ENCODE measurements at places on chromosomes 11 and 22. TPM values are rescaled to one million over a fixed set of nuclear protein-coding genes. Genes with fewer than 3 reads are reported as not detected.
A peak's percentile ranks its signal among the peaks of the same experiment; 100 is the strongest.

- DNase-seq: no peak
- no peak overlapping the region for H3K27ac ChIP-seq
Observed at GRCh38 chr11:24060125-24060524, 436.7 kb upstream of the LUZP2 start.

- DNase-seq: no peak
- H3K4me3 ChIP-seq: peak overlapping the region; percentile 92
- H3K4me1 ChIP-seq: peaks cover 25% of the 10 kb centered on the region
- peak overlapping the region; percentile 87 for H3K27ac ChIP-seq
Observed at GRCh38 chr11:47847537-47847891, 636 bp downstream of the NUP160 start.

GRCh38 chr22:46792061-46792796 is 29.8 kb downstream of the TBC1D22A start:
- no peak overlapping the region for H3K4me3 ChIP-seq
- no peaks in the 10 kb centered on the region for H3K27me3 ChIP-seq
- H3K4me1 ChIP-seq: peaks cover 16% of the 10 kb centered on the region
- peak overlapping the region; percentile 95 for H3K27ac ChIP-seq

- H3K27me3 ChIP-seq: no peaks in the 10 kb centered on the region
- H3K27ac ChIP-seq: no peak overlapping the region
- no peaks in the 10 kb centered on the region for H3K36me3 ChIP-seq
- DNase-seq: peak; percentile 80
- H3K4me1 ChIP-seq: peaks cover 3% of the 10 kb centered on the region
Observed at GRCh38 chr11:64340671-64341335, 799 bp downstream of the CCDC88B start.

DNA sequence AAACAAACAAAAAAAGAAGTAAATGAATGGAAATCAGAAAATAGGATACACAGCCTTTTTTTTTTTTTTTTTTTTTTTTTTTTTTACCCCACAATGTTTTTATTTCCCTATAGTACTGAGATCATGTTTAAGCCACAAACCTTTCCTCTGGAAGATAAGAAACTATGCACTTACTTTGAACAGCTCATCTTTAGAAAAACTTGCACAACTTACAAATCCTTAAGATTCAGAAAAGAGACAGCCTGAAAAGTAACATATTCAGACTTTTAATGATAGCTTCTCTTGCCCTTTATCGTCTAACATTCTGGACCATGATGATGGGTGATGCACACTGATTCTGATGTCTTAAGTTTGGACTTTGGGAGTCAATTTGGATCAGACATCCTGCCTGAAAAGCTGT is 80.3 kb downstream of the TNRC6B start:
- H3K4me3 ChIP-seq: no peak overlapping the region
- no peak for DNase-seq
- no peak overlapping the region for H3K27ac ChIP-seq

DNA sequence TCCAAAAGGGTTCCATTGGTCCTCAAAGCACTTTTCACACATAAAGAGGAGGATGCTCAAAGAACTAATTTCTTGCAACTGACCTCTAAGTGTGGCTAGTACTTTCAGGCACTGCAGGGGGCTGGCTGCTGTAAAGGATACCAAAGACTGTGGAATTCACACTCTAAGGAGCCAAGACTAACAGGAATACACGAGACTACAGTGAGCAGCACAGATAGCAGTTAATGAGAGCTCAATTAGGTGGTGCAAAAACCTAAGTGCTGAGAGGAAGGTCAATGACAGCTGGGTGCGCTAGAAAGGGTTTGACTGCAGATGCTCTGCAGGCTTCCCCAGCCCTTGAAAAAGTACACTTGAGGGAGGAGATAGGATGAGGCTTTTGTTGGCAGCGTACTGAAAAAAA is 124.3 kb upstream of the NTM start:
- no peak overlapping the region for H3K27ac ChIP-seq
- H3K27me3 ChIP-seq: no peaks in the 10 kb centered on the region
- H3K4me1 ChIP-seq: no peaks in the 10 kb centered on the region
- DNase-seq: no peak

GRCh38 chr11:115462757-115463156 is 41.5 kb downstream of the CADM1 start:
- no peak overlapping the region for H3K27ac ChIP-seq
- no peak overlapping the region for H3K4me3 ChIP-seq
- H3K27me3 ChIP-seq: no peaks in the 10 kb centered on the region
- H3K4me1 ChIP-seq: no peaks in the 10 kb centered on the region

GRCh38 chr22:47570300-47570685 is 807.8 kb downstream of the TBC1D22A start:
- H3K36me3 ChIP-seq: no peaks in the 10 kb centered on the region
- H3K4me1 ChIP-seq: no peaks in the 10 kb centered on the region
- H3K4me3 ChIP-seq: no peak overlapping the region
- H3K27ac ChIP-seq: no peak overlapping the region

- H3K4me3 ChIP-seq: peak overlapping the region; percentile 87
- peaks cover 30% of the 10 kb centered on the region for H3K4me1 ChIP-seq
- DNase-seq: no peak
- H3K27me3 ChIP-seq: no peaks in the 10 kb centered on the region
- H3K27ac ChIP-seq: peak overlapping the region; percentile 96
Observed at GRCh38 chr11:64239662-64240434, 1.0 kb upstream of the FKBP2 start.

DNA sequence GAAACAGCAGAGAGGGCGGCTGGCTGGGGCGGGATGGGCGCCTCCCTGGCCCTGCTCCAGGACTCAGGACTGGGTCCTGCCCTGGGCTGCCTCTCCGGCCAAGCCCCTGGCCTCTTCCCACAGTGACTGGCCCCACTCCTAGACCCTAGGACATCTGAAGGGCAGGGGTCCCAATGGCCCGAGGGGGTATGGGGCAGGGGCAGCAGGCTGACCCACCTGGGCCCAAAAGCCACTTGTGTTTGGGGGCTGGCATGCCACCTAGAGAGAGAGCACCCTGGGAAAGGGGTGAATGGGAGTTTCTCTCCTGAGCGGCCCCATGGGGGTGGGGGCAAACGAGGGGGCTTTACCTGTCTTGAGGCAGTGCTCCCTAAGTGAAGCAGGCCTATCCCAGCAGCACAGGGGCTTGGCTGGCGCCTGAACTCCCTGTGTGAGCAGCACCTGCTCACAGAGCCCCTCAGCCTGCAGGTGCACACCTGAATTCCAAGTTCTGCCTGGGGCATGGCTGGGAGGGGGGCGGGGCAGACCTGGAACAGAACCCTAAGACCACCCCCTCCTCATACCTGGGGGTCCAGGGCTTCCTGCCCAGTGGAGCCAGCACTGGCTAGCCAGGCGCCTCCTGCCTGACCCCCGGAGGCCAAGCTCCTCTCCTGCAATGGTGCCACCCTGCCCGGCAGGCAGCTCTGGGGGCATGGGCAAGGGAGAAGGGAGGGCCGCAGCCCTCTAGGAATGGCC is 16.9 kb downstream of the DUSP8 start:
- H3K27me3 ChIP-seq: no peaks in the 10 kb centered on the region
- H3K4me1 ChIP-seq: peaks cover 15% of the 10 kb centered on the region
- H3K36me3 ChIP-seq: no peaks in the 10 kb centered on the region
- no peak overlapping the region for H3K27ac ChIP-seq

GRCh38 chr11:46363031-46363407 is 15.8 kb downstream of the DGKZ start:
- no peak overlapping the region for H3K4me3 ChIP-seq
- peaks cover 2% of the 10 kb centered on the region for H3K36me3 ChIP-seq
- H3K27me3 ChIP-seq: no peaks in the 10 kb centered on the region
- H3K27ac ChIP-seq: peak overlapping the region; percentile 88

- H3K27ac ChIP-seq: peak overlapping the region; percentile 48
- H3K27me3 ChIP-seq: no peaks in the 10 kb centered on the region
- H3K4me3 ChIP-seq: peak overlapping the region; percentile 48
Observed at GRCh38 chr22:19844377-19845053, 10.2 kb downstream of the GNB1L start.

DNA sequence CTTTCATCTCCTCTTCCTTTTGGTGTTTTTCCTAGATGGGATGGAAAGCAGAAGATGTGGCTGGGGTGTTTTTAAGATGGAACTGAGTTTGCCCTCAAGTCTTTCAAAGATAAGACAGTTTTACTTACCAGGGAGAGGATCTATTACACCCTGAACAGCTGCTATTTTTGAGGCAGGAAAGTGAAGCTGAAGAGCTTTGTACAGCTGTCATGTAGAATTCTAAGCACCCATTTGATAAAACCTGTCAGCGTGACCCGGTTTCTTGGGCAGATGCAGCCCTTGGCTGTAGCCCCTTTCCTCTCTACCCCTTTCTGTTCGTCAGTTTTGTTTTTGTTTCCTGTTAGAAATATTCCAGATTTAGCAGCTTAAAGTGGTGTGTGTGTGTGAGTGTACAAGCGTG is 35.2 kb downstream of the FAT3 start:
- no peak overlapping the region for H3K4me3 ChIP-seq
- no peaks in the 10 kb centered on the region for H3K4me1 ChIP-seq
- no peaks in the 10 kb centered on the region for H3K27me3 ChIP-seq

GRCh38 chr22:37920126-37920525 is 14.0 kb downstream of the MICALL1 start:
- DNase-seq: no peak
- H3K27me3 ChIP-seq: no peaks in the 10 kb centered on the region
- H3K27ac ChIP-seq: no peak overlapping the region

DNA sequence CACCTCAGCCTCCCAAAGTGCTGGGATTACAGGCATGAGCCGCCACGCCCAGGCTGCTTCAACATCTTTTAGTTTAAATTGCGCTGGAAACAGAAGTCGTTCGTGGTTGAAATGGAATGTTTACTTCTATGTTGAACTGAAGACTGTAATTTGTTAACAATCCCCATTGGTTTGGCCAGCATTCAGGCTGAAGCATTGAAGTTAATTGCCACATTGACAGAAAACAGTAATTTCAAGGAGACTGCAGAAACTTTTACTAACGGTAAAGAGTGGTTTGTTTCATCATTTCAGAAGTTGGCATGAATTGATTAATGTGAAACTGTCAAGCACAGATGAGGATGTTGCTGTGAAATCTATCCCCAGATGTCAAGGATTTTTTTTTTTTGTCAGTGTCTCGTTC is 14.2 kb downstream of the AP5B1 start:
- no peaks in the 10 kb centered on the region for H3K36me3 ChIP-seq
- H3K4me1 ChIP-seq: peaks cover 2% of the 10 kb centered on the region
- H3K27me3 ChIP-seq: peaks cover 4% of the 10 kb centered on the region
- H3K4me3 ChIP-seq: no peak overlapping the region

DNA sequence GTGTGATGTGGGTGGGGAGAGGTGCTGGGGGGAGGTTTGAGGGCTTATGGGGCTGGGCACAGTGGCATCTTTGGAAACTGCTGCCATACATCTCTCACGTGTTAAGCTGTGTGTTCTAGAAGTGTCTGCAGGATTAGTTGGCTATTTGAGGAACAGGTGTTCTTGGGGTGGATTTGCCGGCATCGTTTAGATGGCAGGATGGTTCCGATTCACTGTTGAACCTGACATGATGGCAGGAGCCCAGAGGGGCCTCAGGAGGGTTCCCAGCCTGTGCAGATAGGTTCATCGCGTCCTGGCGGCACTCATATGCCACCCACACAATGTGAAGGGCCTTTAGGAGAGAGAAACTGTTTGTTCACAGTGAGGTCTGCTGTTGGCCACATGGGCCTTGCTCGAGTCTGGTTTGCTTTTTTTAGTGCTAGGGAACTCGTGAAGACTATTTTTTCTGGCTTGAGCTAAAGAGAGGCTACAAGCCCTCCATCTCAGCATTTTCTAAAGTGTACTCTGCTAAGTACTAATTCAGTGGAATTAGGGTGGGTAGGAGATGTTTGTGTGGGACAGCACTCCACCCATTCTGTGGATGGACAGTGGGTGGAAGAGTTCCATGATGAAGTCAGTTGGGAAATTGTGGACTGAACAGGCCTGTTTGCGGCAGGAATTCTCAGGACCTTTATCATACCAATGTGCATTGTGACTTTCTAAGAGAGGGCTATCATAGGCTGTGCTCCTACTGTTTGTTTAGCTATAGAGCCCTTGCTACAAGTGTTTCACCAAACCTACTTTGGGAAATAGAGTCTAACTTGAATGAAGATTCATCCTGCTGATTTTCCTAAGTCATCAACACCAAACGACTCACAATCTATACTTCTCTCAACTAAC is 55.4 kb upstream of the PLET1 start:
- no peak for DNase-seq
- peaks cover 33% of the 10 kb centered on the region for H3K4me1 ChIP-seq
- no peak overlapping the region for H3K27ac ChIP-seq
- H3K27me3 ChIP-seq: no peaks in the 10 kb centered on the region

DNA sequence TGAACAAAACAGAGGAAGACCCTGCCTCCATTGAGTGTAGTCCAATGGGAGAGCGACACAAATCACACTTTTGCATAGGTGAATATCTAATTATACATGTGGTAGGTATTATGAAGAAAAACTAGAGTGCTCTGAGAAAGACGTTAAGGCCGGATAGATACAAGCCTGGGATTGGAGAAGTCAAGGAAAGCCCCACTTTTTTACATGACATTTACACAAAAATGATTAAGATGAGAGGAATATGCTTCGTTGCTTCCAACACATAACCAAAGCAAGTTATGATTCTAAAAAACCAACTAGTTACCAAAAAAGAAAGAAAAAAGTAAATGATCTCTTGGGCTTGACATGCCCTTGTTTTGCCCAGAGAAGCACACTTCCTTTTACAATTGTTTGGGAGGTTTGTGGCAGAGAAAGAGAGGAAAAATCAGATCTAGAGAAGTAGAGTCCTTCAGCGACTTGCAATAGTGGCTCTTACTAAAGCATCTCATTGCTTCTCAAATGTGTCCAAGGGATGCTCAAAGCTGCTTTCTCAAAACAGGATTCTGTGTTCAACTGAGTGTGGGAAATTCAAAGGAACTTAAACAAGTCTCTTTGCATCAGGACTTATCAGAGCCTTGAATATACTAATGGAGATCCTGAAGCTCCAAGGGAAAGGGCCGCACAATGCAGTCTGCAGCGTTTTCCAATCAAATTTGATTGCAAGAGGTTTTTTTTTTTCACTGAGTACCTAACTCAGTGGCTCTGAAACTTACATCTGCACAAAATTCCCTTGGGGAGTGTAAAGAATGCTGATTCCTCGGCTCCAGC is 38.8 kb downstream of the FLI1 start:
- H3K27ac ChIP-seq: peak overlapping the region; percentile 26
- no peaks in the 10 kb centered on the region for H3K27me3 ChIP-seq
- no peak for DNase-seq
- H3K36me3 ChIP-seq: peaks cover 2% of the 10 kb centered on the region
- H3K4me1 ChIP-seq: peaks cover 8% of the 10 kb centered on the region

KRTAP5-11 gene
- not detected for total RNA-seq

SLCO2B1 gene
- total RNA-seq: under 0.01 TPM

LMNTD2 gene
- total RNA-seq: 0.36 TPM

MPPED2 gene
- 1.2 TPM for total RNA-seq

OR4C5 gene
- total RNA-seq: not detected

MYOD1 gene
- total RNA-seq: not detected

MRGPRX4 gene
- total RNA-seq: not detected

NUP160 gene
- 27.1 TPM for total RNA-seq

LYVE1 gene
- total RNA-seq: not detected

RFPL3 gene
- total RNA-seq: not detected
